ENCODE measurements at places on chromosomes 2 and 18.

DNA sequence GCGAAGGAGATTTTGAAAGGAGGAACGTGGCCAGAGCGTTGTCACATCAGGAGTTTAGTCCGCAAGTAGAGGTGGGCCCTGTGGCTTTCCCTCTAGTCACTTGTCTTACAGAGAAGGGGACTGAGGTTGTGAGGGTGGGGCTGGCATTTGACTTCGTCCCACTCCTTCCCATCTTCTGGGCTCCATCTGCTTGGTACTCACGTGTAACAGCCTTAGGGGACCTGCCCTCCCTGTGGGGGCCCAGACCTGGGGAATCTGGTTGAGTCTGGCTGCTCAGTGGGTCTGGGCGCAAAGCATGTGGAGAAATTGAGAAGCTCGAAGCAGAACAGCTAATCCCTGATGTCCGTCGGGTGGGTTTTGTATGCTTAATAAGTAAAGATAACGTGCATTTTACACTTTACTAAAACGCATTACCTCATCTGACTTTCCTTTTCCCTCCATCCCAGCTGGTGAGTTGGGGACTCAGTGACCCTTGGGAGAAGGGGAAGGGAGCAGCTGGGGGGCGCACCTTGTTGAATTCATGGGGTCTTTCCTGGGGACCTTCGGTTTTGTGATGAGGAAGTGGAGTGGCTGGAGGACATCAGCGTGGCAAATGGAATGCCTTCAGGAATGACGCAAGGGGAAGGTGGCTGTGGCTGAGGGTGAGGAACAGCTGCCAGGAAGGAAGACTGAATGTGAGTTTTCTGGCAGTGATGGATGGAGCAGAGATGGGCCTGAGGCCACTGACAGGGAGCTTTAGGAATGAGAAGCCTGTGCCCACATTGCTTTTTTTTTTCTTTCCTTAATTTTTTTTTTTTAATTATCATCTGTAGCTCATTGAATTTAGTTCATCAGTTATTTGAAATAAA is 44.8 kb downstream of the ASAP2 start:
- DNase-seq: peak; percentile 89

GRCh38 chr2:164624316-164624715 is 3.0 kb upstream of the GRB14 start:
- DNase-seq: no peak

- DNase-seq: no peak
Observed at GRCh38 chr18:32759611-32760167, 13.1 kb downstream of the KLHL14 start.

- DNase-seq: no peak
Observed at GRCh38 chr18:35110059-35110458, 68.8 kb downstream of the MAPRE2 start.

GRCh38 chr2:81734981-81735380 is 1430.4 kb upstream of the LRRTM1 start:
- DNase-seq: no peak

GRCh38 chr18:35369126-35369525 is 8.0 kb downstream of the ZNF396 start:
- DNase-seq: no peak

DNA sequence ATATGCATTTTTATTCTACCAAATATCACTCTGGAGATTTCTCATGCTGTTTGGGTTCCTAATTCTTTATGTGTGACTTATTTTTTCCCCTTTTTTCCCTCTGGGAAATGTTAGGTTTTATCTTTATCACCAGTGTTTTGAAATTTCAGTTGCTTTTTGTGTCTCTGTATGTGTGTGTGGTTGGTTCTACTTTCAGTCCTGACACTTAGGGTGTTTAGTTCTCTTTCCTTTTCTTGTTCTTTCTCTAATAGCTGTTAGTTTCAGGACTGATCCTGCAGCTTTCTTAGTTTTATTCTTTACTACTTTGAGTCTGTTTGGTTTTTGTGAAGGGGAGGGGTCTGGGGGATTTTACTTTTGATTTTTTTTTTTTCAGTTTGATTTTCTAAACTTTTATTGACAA is 23.1 kb downstream of the PPM1B start:
- DNase-seq: no peak

DNA sequence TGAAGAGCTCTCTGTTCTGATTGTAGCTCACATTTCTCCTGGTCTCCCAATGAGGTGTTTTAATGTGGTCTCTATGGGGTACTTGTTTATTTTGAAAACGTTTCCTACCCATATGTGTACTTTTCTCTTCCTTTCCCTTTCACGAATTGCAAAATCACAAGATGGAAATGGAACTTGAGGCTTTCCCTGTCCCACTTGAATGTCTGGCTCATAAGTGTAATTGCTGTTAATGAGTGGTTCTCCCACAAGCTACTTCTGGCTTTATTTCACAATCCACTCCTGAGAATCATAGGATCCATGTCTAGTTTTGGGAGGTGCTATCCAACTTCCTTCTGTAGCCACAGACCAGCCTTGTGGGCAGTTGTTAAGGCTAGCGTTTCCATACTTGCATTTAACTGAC is 81.1 kb upstream of the CAVIN2 start:
- DNase-seq: peak; percentile 40
